ENCODE measurements at places on chromosomes 6 and 20.

DNA sequence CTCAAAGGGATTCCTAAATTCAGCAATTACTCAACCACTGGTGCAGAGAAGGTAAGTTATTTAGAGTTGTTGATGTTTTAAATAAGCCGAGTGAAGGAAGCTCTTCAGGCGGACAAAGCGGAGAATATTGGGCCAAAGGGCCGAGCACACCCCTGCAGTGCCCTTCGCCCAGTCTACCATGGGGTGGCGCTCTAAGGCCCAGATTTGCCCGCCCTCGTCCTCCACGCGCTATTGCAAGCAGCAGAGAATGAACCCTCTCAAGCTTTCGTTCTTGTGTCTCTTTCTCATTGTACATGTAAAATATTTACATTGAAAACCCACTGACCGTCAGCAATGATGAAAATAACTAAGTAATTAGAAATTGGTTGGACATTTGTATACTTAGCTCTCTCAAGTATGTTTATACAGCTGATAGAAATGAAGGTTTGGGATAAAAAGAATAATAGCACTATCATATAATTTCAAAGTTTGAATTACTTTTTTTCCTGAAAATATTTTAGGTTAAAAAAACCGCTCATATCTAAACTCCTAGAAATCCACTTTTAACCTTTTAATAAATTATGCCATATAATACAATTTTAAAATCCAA lies 195.0 kb upstream of the CEP162 start:
- DNase-seq = no peak

- DNase-seq = no peak
Measured at GRCh38 chr6:36020154-36020553, 4.3 kb downstream of the SLC26A8 start.

DNA sequence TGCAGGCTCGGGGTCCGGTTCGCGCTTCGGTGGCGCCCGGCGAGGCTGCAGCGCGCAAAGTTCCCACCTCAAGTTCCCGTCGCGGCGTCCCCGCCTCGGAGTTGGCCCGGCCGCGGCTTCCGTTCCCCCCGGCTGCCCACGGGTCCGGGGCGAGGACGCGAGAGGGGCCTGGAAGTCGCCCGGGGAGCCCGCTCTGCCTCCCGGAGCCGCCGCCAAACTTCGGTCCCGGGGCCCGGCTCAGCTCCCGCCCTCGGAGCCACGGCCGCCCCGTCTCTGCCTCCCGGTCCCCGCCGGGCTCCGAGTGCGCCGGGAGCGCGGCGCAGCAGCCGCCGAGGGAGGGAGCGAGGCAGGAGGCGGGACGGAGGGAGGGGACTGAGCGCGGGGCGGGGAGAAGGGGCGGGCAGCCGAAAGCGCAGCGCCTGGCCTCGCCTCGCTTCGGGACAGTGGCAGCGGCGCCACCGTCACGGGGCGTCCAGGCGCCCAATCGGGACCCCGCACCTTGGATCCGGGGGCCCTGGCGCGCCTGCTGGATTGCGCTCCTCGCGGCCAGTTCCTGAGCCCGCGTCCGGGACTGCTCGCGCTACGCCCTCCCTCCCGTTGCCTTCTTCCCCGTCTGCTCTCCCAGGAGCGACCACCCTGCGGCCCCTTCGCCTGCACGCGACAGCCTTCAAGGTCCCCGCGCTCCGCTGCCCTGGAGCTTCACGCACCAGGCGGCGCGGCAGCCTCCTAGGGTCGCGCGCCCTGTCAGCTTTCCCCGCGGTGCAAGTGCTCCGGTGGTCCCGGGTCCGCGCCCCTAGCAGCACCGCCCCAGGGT lies at the start of gene KCNG1:
KCNG1 (minus strand) TSS at position 305 of the 814 bp plus-strand sequence. CDS start 12,769 bp downstream, outside the sequence.
- DNase-seq = peak; percentile 46

DNA sequence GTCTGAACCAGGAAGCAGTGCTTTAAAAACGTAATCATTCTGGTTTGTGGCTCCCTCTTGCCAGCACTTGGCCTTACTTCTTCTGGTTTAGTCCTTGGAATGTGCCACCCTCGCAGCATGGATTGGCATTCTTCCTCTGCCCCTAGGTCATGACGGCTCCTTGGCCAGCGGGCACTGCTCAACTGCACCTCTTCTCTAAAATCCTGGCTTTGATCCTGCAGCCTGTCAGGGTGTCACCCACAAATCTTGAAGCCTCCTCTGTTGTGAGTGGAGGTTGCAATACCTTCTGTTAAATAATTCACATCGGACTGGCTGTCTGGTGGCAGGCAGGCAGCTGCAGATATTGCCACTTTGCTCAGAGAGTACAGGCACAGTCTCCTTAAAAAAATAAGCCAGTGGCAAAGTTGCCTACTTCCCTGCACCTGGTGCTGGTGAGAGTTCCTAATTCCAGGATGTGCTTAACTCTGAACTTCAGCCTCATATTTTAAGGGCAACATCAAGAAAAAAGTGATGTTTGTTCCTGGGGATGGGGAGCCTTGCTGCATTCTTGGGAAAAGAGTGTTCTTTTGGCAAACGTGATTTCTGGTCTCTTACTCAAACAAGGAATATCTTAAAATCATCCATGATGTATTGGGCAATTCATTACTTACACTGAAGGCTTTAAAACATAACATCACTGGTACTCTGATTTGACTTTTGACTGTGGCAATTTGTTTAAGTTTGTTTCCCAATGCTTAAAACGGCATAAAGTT lies 179.8 kb downstream of the FOXA2 start:
- DNase-seq = no peak

GRCh38 chr6:155245831-155246230 lies 18.0 kb upstream of the CLDN20 start:
- no peak for DNase-seq

- DNase-seq = no peak
Measured at GRCh38 chr20:50220894-50221365, 30.3 kb downstream of the CEBPB start.

- no peak for DNase-seq
Measured at GRCh38 chr6:4295058-4295782, 159.8 kb upstream of the ECI2 start.

- no peak for DNase-seq
Measured at GRCh38 chr20:17662333-17663039, 19.6 kb downstream of the RRBP1 start.

GRCh38 chr6:40328386-40328985 lies 258.7 kb downstream of the LRFN2 start:
- DNase-seq = peak; percentile 8

DNA sequence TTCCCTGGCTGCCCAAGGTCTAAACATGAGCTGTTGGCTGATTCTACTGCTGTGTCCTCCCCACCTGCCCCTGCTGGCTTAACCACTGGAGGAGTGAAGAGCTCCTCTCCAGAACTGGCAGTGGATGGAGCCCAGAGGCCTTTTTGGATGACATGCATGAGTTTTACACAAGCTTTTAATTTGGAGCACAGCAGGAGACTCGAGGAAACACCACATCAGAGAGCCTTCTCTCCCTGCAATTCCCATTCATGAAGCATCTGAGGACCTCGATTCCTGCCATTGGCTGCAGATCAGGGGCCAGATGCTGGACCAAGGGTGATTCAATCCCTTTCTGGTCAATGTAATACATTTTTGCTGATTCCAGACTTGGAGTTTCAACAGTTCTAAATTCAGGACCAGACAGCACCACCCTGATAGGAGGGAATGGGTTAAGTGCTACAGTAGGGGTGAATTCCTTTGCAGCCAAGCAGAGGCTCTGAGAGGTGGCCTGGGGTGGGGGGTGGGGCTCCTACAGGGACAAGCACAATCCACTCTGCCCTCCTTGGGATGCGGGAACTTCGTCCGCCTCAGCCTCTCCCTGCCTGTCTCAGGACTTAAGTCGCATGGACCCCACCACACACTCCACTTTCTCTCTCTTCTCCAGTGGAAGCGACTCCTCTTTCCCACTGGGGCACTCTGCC lies 599 bp upstream of the PSORS1C1 start:
- DNase-seq = no peak

DNA sequence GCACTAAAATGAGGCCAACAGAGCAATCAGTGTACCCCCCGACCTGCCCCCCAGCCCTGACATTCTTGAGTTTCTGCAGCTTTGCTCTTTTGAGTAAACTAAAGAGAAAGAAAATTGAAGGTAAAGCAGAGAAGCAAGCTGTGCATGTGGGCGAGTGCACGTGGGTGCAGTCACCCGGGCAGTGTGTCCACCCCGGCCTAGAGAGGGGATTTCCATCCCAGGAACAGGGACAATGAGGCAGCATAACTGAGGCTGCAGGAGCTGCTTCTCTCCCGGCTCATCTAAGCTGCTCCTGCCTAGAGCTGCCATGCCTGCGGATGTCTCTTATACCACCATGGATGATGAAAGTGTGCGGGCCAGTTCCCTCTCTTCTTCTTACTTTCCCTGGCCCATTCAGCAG lies 16.8 kb downstream of the CASS4 start:
- DNase-seq = no peak

DNA sequence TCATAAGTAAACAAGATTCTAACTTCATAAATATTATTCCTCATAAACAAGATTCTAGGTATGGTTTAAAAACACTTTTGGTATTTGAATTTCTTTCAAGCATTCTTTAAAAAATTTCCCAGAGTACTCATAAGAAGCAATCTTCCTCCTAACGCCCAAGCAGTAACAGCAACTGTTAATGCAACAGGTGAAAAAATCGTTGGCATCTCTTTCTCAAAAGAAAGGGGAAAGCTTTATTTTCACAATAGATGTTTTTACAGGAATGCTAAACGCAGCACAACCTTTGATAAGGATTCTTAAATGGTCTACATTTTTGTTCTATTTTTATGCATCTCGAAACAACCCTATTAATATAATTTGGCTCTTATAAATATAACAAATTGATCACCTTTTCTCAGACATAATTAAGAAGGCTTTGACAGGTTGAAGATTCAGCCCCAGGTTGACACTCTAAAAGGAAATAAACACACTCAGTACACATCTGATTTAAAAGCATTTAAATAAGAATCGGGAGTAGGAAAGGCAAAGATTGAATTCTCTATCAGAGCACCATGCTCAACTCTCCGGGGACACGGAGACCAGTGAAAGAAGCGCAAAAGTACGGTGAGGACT lies 634 bp downstream of the AHI1 start:
- DNase-seq = no peak

- no peak for DNase-seq
Measured at GRCh38 chr6:22926790-22927354, 357.5 kb downstream of the HDGFL1 start.

DNA sequence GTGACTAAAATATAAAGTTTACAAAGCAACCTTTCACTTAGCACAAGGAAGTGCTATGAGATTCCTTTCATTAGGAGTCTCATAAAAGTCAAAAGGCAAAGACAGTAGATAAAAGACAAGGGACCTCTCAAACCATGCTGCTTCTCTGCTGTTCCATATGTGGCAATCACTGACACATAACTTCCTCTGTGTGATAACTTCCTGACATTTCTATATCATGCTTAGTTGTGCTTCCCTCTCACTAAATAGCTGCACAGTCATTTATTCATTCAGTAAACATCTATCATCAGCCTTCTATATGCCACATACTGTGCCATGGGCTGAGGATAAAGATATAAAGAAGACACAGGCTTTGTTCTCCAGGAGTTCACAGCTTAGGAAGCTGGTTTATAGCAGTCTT lies 214.8 kb upstream of the GRIK2 start:
- DNase-seq = no peak

DNA sequence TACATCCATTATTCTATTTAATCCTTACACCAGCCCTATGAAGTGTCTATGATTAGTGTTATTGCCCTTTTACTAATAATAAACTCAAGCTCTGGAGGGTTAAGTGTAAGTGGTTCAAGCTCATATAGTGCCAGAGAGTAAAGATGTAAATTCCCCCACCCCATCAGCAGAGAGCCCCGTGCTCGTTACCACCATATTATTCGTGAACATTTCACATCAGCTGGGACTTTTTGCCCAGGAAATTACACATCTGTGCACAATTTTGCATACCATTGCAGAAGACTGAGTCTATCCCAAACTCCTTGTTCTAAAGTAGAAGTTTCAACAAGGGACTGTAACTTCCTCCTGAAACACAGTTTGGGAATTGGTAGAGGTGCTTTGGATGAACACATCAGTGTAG lies 220.1 kb downstream of the BCAS1 start:
- no peak for DNase-seq

DNA sequence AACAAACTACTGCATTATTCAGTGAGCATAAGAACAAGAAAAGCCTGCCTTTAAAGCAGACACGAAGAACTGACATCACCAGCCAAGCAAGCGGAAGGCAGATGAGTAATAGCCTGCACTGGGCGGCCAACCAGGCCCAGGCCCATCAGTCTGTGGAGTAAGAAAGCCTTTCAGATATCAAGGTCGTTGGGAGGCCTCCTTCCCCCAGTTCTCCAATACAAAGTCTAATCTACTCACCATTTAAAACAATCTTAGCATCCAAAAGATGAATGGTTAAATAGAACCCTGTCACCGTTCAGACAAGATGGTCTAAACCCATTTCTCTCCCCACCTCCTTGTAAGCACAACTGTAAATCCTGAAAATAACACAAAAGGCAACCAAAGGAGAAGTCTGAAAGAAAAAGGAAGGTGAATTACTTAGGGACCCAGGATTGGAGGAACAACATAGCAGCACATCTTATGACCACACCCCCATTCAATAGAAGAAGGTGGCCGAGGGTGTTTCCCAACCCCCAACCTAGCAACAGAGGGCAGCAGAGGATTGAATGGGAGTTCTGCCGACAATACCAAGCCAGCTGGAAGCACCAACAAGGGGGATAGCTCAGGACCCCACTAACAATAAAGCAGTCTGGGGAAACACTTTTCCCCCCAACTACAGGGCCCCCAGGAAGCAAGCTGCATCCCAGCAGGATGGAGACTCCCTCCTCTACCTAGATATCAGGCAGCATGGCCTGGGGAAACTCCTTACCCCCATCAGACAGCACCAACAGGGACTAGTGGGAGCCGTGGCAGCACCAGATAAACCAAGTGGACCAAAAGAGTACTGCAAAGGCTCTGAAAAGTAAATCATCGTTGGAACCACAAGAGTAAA lies 67.9 kb downstream of the ZHX3 start:
- DNase-seq = no peak

GRCh38 chr20:63917811-63918210 lies 22.9 kb downstream of the DNAJC5 start:
- no peak for DNase-seq

DNA sequence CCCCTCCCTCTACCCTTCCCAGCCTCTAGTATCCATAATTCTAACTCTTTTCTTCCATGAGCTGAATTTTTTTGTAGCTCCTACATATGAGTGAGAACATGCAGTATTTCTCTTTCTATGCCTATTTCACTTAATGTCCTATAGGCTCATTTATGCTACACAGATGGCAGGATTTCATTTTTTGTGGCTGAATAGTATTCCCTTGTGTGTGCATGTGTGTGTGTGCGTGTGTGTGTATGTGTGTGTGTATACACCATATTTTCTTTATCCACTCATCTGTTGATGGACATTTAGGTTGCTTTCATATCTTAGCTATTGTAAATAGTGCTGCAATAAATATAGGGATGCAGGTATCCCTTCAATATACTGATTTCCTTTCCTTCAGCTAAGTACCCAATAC lies 101.0 kb downstream of the ADAT2 start:
- no peak for DNase-seq

- DNase-seq = no peak
Measured at GRCh38 chr6:127319686-127320085, 23.7 kb downstream of the ECHDC1 start.

- no peak for DNase-seq
Measured at GRCh38 chr20:60143261-60143842, 185.1 kb downstream of the CDH26 start.

Measured in GM18507 (cell line).